CD14-positive monocyte (primary cell): ENCODE measurements at places on chromosomes 2 and 18.
A peak's percentile ranks its signal among the peaks of the same experiment; 100 is the strongest.

GRCh38 chr18:446941-447560 lies 53.5 kb downstream of the COLEC12 start:
- DNase-seq, result peak; percentile 76

DNA sequence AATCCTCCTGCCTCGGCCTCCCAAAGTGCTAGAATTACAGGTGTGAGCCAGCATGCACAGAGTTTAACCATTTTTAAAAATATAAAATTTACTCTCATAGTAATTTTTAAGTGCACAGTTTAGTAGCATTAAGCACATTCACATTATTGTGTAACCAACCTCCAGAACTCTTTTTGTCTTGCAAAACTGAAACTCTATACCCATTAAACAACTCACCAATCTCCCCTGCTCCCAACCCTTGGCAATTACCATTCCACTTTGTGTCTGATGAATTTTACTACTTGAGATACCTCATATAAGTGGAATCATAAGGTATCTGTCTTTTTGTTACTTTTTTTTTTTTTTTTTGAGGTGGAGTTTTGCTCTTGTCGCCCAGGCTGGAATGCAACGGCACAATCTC lies 112.5 kb downstream of the BMPR2 start:
- no peak for DNase-seq

GRCh38 chr2:154243685-154244084 lies 372.0 kb downstream of the GALNT13 start:
- no peak for DNase-seq

GRCh38 chr18:73286584-73286983 lies 418.8 kb upstream of the NETO1 start:
- no peak for DNase-seq

DNA sequence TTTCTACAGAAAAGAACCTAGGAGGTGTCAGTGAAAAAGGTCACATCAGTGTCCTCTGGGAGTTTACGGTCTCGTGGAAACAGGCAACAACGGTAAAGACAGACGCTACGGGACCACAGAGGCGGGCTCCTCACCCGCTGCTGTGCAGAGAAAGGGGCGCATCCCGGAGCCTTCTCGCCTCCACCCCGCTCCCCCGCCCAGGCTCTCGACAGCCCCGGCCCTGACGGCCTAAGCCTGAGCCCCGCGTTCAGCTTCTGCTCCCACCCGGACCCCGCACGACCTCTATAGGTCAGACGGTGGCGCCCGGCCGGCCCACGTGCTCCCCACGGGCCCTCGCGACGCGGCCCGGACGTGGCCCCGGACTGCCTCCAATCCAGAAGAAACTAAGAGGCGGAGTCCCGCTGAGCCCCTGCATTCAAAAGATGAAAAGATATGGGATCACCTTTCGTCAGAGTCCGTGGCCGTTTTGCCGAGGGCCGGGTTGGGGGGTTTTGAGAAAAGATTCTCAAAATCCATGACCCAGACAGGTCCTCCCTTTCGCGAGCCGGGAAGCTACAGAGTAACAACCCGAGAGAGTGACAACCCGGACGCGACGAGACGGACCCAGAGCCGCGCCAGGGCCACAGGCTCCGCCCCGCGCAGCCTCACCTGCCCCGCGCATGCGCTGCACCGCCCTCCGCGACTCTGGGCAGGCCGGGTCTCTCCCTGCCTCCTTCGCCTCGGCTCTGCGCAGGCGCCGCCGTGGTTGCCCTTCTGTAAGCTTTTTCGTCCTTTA lies at the start of gene ZC3H8:
ZC3H8 (minus strand) TSS at position 577 of the 775 bp plus-strand sequence; CDS start at position 516, 61 bp downstream.
- peak; percentile 88 for DNase-seq

DNA sequence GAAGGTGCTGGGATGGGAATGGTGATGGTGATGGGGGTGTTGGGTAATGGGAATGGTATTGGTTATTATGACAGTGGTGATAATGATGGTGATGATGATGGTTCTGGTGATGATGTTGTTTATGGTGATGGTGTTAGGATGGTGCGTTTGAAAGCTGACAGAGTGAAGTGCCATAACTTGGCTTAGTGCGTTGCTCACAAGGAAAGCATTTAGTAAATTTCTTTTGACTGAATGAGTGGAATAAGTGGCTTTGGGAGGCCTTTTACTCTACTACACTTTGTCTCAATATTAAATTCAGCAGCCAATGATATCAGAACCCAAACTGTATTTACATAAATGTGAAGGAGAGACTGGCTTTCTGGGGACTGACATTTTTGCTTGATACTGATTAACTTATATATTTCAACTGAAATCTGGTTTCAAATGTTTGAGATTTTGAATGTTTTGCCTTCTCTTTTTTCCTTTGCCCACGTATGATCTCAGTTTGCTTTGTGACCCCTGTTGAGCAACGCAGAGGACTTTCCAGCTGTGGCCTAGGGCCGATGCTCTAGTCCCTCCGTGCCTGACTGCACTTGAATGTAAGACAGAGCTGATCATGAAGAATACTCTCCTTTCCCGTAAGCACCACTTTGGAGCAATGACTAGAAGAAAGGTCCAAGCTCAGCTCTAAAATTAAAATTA lies 128.5 kb upstream of the SH3BP4 start:
- no peak for DNase-seq

- no peak for DNase-seq
These were observed 93.3 kb downstream of the ACTR2 start for GRCh38 chr2:65320946-65321345.

DNA sequence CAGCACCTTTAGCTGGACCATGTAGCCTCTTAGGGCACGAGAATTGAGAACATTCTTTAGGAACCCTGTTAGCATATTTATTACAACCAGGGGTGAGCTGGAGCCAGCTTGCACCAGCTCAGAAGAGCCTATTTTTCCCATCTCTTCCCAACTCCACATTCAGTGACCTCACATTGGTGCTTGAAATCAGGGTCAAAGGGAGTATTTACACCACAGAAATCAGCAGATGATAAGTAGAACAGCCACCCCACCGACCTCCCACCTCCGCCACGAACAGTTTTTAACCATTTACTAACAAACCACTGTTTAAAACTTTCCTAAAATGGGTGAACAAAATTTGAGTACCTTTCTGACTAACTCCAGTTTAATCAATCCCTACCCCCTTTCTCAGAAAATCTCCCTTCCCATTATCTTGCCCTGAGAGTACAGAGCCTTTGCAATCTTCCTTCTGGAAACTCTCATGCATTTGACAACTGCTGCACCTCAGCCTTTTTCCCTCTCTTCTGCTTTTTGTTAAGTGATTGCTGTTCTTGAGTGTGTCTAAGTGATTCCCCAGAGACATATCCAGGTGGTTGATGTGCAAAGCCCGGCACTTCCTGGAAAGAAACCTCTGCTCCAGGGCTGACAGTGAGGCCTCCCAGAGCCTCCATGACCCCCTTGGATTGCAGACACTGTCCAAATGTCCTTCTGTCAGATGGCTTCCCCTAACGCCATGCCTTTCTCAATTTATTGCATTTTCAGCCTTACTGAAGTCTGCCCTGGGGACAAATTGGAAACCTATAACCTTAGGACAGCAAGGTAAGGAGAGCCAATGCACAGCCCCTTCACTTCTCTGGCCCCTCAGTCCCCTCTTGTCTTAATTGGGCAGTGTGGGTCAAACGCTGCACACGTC lies 389.5 kb upstream of the TNP1 start:
- no peak for DNase-seq

DNA sequence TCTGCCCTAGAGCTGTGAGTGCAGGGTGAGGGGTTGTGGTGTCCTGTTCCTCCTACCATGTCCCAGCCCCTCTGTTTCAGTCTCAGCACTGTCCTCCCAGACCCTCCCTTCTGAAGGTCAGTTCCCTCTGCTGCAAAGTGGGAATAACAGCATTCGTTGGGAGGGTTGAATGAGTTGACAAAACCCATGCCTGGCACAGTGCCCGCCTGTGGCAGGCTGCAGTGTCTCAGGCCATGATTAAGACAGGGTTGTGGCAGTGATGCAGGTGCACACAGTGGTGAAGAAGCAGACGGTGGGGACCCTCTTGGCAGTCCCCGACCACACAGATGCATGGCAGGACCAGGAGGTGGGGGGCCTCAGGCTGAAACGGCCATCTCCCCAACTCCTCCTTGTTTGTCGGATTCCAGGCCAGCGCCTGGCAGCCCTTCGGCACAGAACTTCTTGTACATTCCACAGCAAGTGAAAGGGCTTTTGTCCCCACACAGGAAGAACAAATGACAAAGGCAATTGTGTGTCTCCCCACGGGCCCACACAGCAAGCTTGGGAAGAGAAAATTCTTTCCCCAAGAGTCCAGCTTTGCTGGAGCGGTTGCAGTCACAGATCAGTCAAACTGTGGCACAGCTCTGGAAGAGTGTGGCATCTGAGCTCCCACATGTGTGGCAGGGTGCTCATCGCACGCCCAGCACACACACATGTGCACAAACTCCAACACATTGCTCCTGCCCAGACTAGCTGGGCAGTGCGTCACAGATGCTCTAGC lies 92.0 kb upstream of the MSH2 start:
- DNase-seq, result peak; percentile 53

DNA sequence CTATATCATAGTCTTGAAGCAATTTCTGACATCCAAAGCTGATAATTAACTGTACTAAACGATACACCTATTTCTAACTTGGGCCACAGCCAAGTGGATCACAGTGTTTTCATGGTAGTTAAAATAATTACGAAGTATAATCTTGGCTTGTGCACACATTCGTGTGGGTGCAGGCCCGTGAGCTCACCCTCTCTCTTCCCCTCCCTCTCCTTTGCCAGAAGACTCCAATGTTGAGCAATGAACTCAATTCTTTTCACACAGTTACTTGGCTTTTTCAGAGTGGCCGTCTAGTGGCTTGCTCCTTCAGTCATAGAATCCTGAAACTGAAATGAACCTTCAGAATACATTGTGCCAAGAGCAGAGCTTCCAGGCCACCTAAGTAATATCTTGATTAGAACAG lies 178.7 kb downstream of the NCKAP5 start:
- no peak for DNase-seq

- no peak for DNase-seq
These were observed 120.0 kb upstream of the MAPRE2 start for GRCh38 chr18:34921226-34921625.

DNA sequence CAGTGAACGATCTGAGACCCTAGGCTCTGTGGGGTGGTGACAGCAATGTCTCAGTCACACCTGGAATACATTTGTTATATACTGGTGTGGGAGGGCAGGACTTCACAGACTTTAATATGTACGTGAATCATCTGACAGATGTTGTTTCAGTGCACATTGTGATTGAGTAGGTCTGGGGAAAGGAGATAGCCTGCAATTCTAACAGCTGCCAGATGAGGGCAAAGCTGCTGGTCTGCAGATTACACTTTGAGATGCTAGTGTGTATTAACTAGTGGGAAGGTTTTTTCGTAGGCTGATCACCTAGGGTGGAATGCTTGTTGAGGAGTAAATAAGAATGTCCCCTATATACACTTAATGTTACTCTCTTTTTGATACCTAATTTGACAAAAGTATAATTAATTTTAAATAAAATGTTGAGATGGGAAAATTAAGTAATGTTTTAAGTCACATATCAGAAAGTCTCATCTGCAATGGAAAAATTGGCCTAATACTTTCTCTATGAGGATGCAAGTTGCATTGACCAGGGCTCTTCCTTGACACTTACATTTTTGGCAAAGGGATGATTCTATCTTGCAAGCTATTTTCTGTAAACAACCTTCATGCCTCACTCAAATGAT lies 496.9 kb upstream of the HNMT start:
- no peak for DNase-seq

DNA sequence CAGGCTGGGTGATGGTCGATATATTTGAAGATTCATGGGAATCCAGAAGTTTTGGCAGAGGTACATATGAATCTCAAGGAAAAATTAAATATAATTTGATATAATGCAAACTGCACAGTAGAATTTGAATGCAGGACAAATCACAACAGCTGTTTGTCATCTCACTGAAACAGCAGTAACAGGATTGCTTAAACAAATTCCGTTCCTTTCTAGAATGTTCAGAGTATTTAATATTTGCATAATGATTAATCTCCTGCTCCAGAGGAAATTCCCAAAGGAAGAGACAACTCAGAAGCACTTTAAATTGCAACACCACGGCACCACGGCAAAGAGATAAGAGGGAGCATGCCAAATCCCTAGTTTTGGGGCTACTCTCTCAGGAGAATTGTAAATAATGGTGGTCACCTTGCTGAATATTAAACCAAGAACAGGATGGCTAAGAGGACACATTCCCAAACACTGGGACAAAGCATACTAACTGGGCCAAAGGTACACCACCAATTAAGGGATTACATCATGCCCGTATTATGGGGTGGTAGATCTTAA lies 67.8 kb upstream of the MAP4K3 start:
- no peak for DNase-seq

GRCh38 chr2:121596221-121597080 lies 52.8 kb downstream of the CLASP1 start:
- peak; percentile 80 for DNase-seq

DNA sequence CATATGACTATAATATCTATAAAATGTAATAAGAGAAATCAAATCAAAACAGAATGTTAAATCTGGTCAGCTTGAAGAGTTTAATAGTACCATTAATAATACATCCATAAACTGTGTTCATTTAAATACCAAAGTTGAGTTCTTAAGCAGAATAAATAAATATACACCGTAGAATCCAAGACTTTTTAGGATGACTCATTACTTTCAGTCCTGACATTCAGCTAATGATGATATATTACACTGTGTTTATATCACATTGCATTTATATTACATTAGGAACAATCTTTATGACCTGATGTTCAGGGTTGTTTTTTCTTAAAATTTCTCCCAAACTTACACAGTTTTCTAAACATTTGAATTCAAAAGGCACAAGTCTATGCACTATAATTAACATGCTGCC lies 331.3 kb downstream of the SS18 start:
- no peak for DNase-seq

GRCh38 chr2:48677450-48677849 lies 59.8 kb downstream of the GTF2A1L start:
- DNase-seq, result no peak

- DNase-seq, result no peak
These were observed 38.5 kb downstream of the SPRED2 start for GRCh38 chr2:65393743-65394422.

DNA sequence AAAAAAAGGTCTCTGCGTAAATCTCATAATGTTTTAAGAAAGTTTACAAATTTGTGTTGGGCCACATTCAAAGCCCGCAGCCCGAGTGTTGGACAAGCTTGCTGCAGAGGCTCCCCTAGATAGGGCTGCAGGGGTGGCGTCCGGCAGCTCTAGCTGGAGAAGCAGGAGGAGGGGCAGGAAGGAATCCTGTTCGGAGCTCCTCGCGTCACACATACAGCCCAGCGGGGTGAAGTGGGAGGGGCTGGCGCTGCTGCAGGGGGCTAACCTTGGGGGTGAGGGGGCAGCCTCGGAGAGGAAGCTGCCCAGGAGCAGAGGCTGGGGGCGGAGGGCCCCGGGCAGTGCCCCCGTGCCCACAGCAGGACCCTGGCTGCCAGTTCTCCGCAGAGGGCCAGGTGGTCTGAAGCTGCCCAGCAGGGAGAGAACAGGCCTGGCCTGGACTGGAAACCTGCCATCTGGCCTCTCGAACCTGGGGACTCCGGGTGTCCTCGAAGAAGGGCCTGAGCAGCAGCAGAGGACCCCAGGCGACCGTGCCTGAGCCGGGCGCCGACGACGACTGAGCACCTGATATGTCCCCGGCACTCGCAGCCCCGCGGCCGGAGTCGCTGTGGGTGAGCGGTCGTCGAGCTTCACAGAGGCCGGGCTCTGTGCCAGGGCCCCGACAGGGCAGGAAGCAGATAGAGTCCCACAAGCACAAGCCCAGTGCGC lies 2.6 kb upstream of the GPR35 start:
- DNase-seq, result peak; percentile 54
